ENCODE measurements at places on chromosomes 2 and 18.

- no peak for DNase-seq
Observed at GRCh38 chr2:239910404-239910803, 114.7 kb downstream of the NDUFA10 start.

GRCh38 chr2:111627256-111627655 is 256.7 kb downstream of the ANAPC1 start:
- DNase-seq, result no peak

- DNase-seq, result no peak
Observed at GRCh38 chr2:238817891-238818290, 30.0 kb upstream of the TWIST2 start.

- no peak for DNase-seq
Observed at GRCh38 chr2:165594935-165595255, 125.4 kb downstream of the CSRNP3 start.

DNA sequence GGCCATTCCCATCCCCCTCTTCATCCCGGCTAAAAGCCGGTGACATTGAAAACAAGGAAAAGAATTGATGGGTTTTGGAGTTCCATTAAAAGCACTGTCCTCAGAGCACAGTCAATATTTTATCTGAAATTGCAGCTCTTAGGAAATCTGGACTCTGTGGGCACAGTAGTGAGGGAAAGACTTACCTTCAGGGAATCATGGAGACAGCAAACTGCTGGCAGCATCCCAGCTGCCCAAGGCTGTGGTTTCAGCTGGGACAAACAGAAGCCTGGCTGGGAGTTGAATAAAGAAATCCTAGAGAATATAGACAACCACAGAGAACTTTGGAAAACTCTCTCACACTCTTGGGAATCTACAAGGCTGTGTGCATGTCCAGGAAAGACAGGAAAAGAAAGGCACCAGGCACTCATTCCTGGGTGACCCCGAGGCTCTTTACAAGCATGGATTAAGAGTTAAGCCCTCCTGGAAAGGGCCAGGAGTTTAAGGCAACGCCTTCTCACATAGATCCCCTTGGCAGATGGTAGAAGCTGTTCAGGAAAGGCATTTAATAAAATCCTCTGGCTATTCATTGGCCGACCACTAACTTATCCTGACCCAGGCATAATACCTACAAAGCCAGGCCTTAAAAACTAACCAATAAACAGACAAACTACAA is 255.1 kb downstream of the MYT1L start:
- DNase-seq, result no peak

GRCh38 chr18:3931013-3931315 is 481.0 kb downstream of the TGIF1 start:
- DNase-seq, result no peak

Data from esophagus squamous epithelium (tissue), 5 donors.